ENCODE measurements at places on chromosomes 12 and 14.

GRCh38 chr14:77221241-77221871 is 39.8 kb downstream of the TMEM63C start:
- no peak for DNase-seq

DNA sequence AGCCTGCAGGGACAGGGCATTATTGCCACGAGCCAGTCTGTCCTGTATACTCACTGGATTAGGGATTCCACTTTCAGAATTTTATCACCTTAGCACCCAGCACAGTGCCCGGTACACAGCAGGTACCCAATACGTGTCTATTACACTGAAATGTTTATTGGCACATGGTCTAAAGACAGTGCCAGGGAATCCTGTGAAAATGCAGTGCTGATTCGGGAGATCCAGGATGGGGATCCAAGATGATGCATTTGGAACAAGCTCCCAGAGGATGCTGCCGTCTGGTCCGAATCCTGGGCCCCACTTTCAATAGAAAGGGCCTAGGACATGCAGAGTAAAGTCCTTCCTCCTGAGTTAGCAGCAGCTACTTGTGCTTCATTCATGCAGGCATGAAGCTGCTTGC is 230.7 kb downstream of the CACNA1C start:
- DNase-seq, result no peak

- DNase-seq, result no peak
These were observed 29.4 kb downstream of the BCAT1 start for GRCh38 chr12:24919346-24920001.

GRCh38 chr12:67414011-67414715 is 145.0 kb downstream of the CAND1 start:
- DNase-seq, result no peak

DNA sequence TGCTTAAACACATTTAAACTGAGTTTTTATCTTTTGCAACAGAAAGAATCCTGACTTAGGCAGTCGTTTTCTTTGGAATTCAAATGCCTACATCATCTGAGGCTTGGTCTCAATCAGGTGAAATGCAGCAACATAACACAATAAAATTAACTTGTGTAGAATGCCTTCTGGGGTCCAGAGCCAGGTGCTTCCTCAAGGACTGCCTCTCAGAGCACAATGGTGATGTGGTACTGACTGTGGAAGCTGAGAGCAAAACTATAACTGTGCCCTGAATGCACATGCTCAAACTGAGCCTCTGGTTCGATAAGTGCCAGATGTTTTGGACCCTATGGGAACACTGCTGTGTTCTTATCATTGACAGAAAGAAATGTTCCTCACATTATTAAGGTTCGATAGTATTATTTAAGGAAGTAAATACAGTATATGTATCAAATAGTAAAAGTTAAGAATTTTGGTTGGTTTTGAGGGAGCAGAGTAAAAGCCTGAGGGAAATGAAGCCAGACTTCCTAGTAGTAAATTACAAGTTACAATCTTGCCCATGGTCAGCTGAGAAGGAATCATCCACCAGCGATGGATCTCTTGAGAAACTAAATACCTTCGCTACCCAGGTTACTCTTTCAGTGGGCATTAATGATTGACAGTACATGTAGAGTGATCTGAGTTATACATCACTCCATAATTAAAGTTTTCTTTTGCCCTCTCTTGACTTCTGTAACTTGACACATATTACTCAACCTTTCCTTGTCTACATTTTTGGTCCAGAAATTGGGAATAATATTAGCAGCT is 122.9 kb upstream of the ATP2B1 start:
- DNase-seq, result no peak

- DNase-seq, result no peak
These were observed 307.0 kb downstream of the PCNX1 start for GRCh38 chr14:71214241-71214640.

GRCh38 chr12:114683709-114684097 is 272 bp downstream of the TBX3 start:
- DNase-seq, result no peak

DNA sequence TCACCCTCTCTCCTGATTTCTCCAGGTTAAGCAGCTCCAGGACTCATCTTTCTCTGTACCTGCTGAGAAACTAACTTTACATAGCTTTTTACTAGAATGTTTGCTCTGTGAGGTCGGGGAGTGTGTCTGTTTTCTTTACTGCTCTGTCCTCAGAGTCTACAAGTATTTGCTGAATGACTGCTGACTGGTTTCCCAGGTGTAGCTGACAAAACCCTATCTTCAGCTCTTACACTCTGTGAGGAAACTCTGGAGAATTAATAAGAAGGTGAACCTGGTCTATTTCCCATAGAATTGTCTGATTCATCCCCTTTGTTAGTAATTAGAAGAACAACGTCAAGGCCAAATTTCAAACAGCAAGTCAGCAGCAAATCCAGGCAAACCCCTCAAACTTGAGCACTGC is 226.8 kb downstream of the ZFP36L1 start:
- DNase-seq, result no peak

DNA sequence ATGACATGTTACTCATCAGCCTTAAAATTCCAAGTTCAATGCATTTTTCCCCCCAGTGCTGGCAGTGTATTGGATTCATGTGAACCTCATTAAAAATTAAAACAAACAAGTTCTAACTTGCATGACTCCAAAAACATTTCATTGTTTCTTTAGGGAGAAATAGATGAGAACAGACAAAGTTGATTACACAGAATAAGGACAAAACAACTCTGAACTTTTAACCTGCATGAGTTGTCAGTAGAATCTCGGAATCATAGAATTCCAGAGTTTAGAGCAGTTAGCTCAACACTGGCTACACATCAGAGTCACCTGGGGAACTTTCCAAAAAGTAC is 127.5 kb downstream of the TMX1 start:
- DNase-seq, result no peak

- DNase-seq, result no peak
These were observed 108.9 kb upstream of the RESF1 start for GRCh38 chr12:31850268-31850667.

GRCh38 chr14:44041700-44042099 is 465.4 kb downstream of the FSCB start:
- no peak for DNase-seq

GRCh38 chr14:94008234-94008633 is 11.1 kb downstream of the CCDC197 start:
- no peak for DNase-seq

DNA sequence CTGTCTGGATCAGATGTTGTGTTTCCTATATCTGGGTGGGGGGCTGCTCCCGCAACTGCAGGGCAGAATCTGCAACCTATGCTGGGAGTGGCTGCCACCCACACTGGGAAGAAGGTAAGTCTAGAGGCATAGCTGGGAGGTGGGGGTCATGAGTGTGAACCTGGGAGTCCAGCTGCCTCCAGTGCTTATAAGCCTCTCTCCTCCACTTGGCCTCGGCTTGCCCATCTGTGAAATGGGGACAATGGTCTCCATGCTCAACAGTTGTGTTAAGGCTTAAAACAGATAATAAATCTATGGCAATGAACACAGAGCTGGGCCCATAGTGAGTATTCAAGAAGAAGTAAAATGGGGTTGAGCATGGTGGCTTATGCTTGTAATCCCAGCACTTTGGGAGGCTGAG is 90.0 kb downstream of the RBM19 start:
- no peak for DNase-seq

DNA sequence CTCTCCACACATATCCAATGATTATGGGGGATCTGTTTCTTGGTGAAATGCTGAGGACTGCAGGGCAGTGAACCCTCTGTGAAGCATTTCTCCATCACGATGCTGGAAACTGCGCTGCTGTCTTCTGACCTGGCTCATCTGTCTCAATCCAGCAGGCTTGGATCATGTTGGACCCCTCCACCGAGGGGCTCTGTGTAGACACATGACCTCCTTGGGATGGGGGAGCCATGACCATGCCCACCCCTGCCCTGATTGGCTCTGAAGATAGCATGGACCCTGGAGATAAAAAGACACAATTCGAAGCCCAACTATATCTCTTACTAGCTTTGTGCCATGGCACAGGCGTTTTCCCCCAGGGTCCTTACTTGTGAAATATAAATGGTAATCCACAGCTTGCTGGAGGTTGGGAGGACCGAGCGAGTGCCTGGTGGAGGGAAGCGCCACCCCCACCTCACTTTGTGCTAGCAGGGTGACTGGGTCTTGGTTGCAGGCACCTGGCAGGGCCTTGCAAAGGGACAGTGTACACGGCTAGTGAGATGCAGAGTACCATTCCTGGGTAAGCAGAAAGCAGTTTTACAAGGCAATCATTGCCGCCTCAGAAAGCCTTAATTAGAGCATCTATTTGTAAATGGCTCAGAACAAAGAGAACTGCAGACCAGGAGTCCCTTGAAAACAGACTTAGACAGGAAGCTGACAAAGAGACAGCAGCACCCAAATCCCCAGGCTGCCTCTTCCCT is 2.4 kb upstream of the KRT83 start:
- DNase-seq, result no peak

DNA sequence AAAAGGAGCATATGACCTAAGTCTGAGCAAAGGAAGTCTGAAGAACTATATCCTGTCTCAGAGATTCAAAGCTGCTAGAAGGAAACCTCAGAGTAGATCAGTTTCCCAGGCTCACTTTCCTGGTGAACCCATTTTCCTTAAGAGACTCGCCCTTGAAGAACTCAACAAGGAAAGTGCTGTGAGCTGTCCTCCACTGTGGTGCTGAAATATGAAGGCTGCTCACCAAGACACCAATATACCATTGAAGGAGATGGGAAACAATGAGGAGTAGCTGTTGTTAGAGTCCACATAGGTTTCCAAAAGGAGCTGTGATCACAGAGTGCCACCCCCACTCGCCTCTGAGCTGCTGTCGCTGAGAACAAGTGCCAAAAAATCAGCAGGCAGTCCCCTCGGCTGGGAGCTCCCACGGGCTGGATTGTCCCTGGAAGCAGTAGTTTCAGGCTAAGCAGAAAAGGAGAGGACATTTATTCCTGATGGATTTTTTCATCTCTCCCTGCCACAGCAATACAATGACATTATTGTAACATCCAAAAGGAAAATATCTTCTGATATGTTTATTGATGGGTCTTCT is 282.1 kb downstream of the RPS29 start:
- peak; percentile 44 for DNase-seq

GRCh38 chr14:33271891-33272290 is 333.2 kb downstream of the NPAS3 start:
- DNase-seq, result no peak

DNA sequence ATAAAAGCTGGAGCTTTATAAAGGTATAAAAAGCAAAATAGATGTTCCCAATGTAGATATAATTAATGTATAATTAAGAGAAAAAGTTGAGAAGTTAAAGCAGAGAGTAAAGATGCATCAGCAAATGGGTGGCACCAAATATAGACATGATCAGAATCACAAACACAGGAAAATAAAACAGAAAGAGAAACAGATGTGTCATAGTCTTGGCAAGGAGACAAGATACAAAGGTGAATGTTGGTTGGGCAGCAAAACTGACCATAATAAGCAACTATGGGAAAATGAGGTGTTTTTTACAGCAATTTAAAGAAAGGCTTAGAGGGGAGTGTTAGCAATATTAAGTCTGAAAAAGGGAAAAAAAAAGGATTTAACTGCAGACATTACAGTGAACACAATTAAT is 135.4 kb upstream of the CLEC14A start:
- no peak for DNase-seq

GRCh38 chr12:89354612-89355067 is 2.3 kb upstream of the DUSP6 start:
- peak; percentile 50 for DNase-seq

GRCh38 chr12:122238861-122239260 is 13.0 kb upstream of the DIABLO start:
- DNase-seq, result no peak

DNA sequence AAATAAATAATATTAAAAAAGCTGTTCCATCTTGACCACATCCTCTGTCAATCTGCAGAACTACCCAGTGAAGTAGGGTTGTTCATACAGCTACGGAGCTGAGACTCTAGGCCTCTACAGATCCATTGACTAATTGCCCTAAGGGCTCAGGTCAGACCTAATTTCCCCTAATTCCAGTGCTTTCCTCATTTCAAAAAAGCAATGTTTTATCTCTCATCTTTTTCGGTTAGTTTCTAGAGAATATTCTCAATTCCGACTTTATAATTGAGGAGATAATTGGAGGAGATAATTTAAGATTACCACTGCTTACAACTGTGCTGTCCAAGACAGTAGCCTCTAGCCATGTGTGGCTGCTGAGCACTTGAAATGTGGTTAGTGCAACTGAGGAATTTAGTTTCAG is 167.1 kb downstream of the KIF21A start:
- no peak for DNase-seq

DNA sequence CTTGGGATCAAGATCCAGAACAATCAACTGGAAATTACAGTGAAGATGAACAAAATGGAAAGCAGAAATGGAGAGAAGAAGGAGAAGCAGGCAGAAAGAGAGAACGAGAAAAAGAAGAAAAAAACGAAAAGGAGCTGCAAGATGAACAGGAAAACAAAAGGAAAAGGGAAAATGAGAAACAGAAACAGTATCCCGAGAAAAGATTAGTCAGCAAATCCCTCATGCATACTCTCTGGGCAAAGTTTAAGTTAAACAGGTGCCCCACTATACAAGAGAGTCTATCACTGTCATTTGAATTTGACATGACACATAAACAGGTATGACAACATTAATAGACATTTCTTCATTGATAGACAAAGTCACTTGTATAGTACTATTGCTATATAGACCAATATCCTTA is 5.0 kb downstream of the NANOGNB start:
- no peak for DNase-seq

- no peak for DNase-seq
These were observed 678.6 kb downstream of the BCL11B start for GRCh38 chr14:98593361-98593761.

GRCh38 chr12:57477710-57478681 is 1.7 kb downstream of the ARHGAP9 start:
- no peak for DNase-seq

GRCh38 chr12:80293347-80293746 is 150.7 kb upstream of the PTPRQ start:
- no peak for DNase-seq

Measured in ACHN (cell line).